Activated CD4-positive, CD25-positive, alpha-beta regulatory T cell treated with anti-CD3 and anti-CD28 coated beads, Interleukin-2, amount 50 U/mL, for 16 hours (primary cell): ENCODE measurements at places on chromosomes 7 and 10.

- DNase-seq, result no peak
Measured at GRCh38 chr7:151352512-151352911, 10.9 kb downstream of the NUB1 start.

GRCh38 chr10:70673043-70673928 is 980 bp downstream of the ADAMTS14 start:
- DNase-seq, result no peak

- no peak for DNase-seq
Measured at GRCh38 chr7:39073432-39073831, 95.7 kb downstream of the POU6F2 start.

- DNase-seq, result no peak
Measured at GRCh38 chr7:4856336-4857057, 5.3 kb downstream of the PAPOLB start.

- no peak for DNase-seq
Measured at GRCh38 chr10:106181501-106181900, 983.0 kb downstream of the SORCS1 start.

DNA sequence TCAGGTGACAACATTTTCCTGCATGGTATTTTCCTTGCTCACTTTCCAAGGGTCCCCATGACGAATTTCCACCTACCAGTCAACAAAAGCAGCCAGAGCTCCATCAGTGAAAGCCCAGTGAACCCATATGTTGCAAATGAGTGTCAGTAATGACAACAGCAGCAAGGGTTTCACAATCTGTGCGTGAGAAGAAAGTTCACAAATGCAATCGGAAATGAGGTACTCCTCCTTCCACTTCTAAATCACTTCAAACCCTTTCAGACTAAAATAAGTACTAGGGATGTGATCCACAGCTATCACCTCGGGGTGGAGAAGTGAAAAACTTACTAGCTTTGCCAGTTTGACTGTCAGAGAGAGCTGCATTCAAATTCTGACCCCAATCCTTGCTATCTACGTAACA is 55.6 kb upstream of the BET1 start:
- DNase-seq, result no peak

GRCh38 chr10:1744524-1744923 is 7.2 kb upstream of the ADARB2 start:
- no peak for DNase-seq

- DNase-seq, result no peak
Measured at GRCh38 chr10:17229717-17229966, 1.6 kb downstream of the VIM start.

GRCh38 chr10:59561477-59562121 is 148.1 kb downstream of the SLC16A9 start:
- no peak for DNase-seq

DNA sequence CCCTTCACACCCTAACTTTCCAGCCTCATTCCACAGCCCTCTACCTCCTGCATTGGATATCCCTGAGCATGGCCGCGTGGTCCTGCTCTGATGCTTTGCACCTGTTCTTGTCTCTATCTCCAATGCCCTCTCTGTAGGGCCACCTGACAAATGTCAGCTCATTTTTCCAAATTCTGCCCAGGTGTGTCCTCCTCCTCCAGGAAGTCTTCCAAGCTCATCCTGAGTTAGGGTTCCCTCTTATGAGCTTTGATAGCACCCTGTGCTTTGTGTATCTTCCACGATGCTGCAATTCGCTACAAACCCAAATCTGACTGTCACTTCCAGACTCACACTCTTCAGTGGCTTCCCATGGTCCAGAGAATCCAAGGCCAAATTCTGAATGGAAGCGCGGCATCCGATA is 14.7 kb upstream of the SLC35B4 start:
- DNase-seq, result no peak

DNA sequence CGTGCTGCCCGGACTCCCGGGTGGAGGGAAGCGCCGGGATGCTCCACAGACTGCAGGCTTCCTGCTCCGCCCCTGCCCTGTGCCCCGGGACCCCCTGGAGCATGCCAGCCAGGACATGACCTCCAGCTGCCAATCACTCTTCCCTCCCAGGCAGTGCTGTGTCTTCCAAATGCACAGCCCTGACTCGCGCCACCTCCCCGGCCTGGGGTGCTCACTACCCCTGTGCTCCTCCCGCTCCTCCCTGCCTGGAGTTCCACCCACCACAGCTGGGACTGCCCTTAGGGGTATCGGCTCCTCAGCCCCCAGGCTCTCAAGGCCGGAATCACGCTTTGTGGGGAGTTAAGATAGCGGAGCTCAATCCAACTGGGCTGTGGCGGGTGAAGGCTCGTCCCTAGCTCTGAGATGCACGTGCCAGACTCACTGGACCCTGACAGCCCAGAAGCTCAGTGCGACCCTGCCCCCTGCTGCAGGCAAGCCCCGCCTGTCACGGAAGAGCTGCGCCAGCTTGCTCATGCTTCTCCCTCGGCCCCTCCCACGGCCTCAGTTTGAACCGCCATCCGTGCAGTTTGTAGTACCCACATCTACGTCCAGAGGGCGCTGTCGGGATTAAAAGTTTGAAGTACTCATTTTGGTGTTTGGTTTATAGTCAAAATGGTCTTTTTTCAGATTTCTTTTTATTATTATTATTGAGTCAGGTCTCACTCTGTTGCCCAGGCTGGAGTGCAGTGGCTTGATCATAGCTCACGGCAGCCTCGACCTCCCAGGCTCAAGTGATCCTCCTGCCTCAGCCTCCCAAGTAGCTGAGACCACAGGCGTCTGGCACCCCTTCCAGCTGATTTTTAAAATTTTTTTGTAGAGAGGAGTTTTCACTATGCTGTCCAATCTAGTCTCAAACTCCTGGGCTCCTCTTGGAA is 142.5 kb upstream of the TCERG1L start:
- DNase-seq, result peak; percentile 23

- no peak for DNase-seq
Measured at GRCh38 chr10:28948046-28948445, 270.7 kb downstream of the BAMBI start.

- DNase-seq, result no peak
Measured at GRCh38 chr10:129467359-129468064, 471 bp downstream of the MGMT start.

DNA sequence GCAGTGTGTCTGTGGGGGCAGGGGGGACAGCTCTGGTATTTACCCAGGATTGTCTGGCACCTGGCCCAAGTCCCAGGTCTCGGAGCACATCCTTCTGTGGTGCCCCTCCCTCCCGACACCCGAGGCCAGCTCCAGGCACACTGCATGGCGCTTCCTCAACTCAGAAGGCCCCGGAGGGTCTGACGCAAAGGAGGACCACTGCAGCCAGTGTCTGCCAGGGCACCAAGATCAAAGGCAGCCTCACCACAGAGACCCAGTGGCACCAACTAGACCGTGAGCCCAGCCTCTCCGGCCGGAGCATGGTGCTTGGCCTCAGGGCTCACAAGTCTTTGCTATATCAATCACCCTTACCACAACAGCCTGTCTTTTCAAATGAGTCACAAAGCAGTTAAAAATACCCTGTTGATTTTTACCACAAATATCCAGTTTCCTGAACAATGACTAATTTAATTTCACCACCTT is 99.3 kb upstream of the DDC start:
- DNase-seq, result no peak

DNA sequence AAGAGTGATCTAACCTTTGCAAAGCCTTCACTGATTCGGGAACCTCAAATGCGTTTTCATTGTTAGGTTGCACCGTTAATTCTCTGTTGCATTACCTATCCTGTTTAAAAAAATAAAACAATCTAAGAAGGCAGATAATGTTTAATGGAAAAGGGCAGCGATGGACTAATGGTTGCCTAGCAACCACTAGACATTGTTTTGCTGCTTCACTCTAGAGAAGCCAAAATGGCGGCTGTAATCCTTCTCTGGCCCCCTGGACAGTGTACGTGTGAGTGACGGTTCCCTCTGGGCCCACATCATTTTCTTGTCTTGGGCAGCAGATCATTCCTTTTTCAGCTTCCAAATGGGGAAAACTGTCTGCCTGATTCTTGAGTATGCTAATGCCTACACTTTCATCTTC is 43.3 kb downstream of the FAM204A start:
- no peak for DNase-seq

DNA sequence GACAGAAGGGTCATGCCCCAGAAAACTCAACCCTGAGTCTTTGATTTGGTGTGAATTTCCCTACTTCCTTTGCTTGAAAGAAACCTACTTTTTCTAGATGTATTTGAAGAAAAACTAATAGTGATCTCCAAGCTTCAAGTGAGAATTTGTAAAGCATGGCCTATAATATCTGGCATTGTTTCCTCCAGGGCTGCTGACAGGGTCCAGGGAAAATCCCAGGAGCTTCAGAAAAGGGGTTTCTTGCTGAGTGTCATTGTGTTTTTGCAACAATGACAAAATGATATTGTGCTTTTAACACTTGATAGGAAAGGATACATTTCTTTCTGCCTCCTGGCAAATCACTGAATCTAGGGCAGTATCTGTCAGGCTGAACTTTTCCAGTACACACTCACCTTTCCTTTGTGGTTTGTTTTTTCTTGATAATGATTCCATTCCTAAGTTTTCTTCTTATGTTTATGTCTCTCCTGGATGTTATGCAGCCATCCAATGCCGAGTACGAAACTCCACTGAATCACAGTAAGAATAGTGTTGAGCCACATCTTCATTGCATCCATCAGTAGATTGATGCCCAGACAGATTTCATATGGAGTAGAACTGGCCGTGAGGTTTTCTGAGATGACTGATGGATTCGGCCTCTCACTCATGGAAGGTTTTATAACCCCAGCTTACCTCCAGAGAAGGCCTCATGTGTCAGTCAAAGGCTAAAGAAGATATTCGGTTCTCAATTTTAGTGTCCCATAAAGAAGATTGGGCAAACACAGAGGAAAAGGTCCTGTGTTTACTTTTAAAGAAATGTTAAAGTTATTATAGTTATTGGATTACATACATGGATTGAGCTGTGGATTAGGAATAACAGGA is 76.9 kb upstream of the STEAP1B start:
- no peak for DNase-seq

DNA sequence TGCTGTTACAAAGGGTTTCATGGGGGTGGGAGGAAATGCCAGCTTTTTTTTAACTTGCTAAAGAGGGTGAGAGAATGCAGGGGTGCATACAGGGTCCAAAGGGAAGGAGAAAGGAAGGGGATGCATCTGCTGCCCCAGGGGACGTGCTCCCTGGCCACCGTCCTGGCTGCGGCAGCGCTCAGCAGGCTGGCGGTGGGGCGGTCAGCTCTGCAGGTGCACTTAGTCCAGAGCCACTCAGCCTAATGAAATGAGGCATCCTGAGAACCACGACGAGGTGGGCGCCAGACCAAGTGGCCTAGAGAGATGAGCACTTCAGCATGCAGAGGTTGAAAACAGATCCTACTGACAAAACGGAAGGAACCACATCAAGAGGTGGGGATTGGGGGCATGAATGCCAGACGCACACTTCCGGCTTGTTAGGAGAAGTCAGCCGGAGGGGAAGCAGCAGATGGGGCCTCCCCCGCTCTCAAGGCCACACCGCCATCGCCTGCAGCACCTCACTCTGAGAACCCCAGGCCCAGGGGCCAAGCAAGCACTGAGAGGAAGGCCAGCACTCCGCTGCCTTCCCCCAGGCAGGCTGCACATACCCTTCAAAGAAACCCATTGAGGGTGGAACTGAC is 94.5 kb downstream of the MAD1L1 start:
- no peak for DNase-seq

- DNase-seq, result no peak
Measured at GRCh38 chr7:121082400-121083101, 94.0 kb downstream of the CPED1 start.

DNA sequence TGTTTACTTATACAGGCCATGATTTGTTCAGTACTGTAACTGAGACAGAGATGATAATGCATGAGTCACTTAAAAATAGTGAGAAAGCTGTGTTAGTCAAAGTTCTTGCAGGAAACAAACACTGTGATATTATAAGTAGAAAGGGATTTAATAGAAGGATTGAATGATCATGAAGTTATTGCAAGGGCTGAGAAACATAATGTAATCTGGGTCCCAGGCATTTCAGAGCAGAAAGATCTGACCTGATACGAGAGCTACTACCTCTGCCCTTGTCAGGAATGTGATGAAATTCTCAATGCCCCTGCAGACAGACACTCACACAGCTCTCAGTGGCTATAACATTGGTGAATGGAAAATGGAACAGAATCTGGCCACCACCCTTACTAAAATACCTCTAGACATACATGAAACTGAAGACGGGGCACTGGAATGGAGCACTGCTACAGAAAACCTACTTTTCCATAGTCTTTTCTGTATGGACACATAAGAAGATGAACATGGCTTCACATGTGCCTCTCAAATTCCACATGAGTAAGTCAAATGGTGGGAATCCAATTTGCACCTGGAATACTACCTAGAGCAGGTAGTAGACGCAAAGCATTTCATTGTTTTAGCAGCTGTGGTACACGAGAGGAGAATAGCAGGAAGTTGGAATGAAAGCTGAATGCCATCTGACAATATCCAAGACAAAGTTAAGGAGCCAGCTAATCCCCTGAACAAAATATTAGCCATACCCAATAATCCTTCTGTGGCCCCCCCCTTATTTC is 19.1 kb upstream of the VWDE start:
- DNase-seq, result no peak

DNA sequence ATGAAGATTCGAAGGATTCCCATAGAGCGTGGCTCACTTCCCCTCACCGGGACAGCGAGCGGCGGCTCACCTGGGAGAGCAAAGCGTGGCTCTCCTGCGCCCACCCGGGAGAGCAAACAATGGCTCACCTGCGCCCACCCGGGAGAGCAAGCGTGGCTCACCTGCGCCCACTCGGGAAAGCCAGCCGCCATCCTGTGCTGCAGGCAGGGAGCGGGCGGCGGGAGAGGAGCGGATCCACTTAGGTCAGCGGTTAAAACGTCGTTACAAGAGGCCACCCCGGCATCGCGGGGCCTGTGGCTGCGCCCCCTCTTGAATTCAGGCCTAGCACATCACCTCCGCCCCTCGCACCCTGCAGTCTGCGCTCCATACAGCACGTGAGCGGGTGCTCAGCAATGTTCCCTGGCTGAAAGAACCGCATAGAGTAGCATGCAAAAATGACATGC is 461 bp upstream of the FIGNL1 start:
- no peak for DNase-seq

DNA sequence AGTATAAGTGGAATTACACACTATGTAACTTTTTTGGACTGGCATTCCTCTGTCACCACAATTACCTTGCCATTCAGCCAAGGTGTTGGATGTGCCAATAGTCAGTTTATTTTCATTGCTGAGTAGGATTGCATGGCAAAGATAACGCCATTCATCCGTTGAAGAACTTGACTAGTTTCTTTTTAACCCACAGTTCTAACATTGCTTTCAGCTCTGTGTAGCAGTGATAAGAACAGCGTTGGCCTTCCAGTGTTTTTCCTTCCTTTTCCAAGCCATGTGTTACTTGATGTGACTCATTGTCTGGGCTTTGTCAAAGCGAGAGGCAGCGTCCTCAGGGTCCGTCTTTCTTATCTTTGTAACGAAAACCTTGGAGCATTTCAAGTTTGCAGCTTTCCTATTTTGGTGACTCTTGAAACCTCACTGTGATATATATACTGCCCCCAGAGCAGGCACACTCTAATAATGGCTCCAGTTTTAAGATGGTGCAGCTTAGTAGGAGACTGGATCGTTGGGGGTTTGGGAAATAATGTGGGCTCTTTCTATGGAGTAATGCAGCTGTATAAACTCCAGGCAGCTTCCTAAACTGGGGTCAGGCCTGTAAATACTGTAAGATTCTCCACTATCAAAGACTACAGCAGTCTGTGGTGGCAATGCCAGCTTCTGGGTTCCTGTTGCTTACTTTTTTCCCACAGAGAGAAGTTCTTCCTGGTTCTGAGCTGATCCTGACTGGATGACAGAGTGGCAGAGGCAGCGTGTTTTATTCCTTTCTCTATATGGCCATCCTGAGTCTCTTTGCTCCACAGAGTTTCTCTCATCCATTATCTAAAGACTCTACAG is 41.7 kb downstream of the AKR1E2 start:
- DNase-seq, result no peak

- no peak for DNase-seq
Measured at GRCh38 chr10:15451137-15452094, 80.3 kb upstream of the FAM171A1 start.
